ENCODE measurements at places on chromosomes 7 and 10.

DNA sequence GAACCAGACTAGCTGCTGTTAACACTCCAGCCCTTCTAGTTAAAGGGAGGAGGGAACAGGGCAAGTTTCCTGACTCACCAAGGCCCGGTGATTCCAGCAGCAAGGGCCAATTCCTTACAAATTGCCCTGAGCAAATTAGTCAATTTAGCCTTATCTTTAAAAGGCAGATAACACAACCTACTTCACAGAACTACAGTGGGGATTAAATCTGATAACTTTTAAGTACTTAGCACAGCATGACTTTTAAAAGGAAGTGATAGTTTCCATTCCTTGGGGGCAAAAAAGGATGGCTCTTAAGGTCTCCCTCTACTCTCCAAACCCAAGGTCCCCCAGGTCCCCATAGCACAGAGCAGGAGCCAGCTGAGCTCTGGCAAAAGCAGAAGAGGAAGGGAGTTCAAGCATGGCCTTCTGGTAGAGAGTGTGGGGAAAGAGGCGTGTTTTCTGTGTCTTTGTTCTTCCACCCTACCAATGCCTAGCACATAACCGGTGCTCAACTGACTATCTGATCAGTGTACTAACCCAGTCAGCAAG, 4.0 kb downstream of the CDCA7L start:
- DNase-seq, result no peak

GRCh38 chr10:102629661-102630614, 14.3 kb upstream of the TRIM8 start:
- no peak for DNase-seq

DNA sequence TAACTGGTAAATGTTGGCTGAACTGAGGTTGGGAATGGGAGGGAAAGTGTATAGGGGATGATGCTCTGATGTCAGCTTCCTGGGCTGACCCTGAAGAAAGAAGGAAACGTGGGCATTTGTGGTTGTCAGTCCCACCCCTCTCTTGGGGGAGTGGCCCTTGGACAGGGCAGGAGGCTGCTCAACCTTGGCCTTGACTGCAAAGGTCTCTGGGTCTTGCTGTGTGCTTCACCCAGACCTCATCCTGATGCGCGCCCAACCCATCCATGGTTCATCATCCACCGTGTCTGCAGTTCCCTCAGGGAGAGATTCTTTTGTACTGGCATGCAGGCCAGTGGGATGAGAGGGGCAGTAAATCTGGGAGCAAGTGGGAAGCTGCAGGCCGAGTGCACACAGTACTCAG, 4.7 kb upstream of the ZYX start:
- no peak for DNase-seq

- no peak for DNase-seq
These were observed 2.5 kb upstream of the BAMBI start for GRCh38 chr10:28674782-28675181.

- DNase-seq, result no peak
These were observed 83.9 kb downstream of the PIP4K2A start for GRCh38 chr10:22630234-22631174.

- no peak for DNase-seq
These were observed 84.8 kb upstream of the EGR2 start for GRCh38 chr10:62900829-62901571.

DNA sequence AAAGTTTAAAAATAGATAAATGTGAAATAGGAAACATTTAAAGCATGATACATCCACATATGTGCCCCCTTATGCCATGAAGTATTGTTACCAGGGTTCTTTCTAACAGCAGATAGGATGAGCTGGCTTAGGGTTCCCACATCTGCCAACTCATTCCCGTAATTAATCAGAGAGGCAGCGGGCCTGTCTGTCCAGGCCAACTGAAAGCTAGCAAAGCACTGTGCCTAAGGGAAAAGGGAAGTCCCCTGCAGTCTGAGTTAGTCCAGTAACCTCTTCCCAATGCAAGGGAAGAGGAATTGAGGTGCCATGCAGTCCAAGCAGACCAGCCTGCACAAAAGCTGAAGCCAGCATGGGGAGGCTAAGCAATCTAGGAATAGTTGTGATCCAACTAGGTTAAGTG, 18.3 kb upstream of the ZC3HAV1L start:
- DNase-seq, result no peak

- no peak for DNase-seq
These were observed 101.2 kb downstream of the DYNC2I1 start for GRCh38 chr7:158957510-158957906.

DNA sequence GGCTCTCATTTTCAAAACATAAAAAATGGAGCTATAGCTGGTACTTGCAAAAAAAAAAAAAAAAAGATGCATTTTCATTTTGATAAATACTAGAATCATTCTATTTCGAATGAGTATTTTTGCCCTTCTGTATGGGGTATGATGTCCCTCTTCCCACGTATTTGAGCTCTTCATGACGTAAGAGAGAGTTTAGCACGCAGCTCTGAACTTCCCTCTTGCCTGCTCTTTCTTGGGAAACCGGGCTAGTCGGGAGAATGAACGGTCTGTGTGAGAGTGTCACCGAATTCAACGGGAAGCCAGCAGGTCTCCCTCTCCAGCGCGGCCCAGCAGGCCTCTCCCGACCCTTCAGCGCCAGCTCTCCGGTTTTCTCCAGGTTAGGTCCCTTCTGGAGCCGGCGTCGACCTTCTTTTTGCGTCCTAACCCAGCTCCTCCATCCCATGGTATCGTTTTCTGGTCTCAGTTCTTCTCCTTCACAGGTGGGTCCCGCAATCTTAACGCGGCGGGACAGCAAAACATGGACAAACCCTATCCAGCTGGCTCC, 159.2 kb upstream of the PITRM1 start:
- DNase-seq, result no peak

DNA sequence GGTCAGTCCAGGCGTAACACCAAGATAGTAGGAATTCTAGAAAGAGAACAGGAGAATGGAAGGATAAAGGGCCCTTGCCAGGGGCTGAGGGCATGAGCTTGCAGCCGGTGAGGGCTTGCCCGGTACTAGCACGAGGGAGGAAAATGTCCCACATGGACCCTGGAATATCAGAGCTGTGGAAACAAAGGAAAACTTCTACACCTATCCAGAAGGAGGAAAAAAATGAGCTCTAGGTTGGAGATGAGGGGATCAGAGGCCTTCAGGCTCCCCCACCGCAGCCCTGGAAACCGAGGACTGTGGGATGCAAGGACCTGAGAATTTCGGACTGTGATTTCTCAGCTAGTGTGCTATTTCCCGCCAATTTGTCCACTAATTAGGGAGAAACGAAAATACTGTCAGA, 22.1 kb downstream of the RAMP3 start:
- DNase-seq, result no peak

DNA sequence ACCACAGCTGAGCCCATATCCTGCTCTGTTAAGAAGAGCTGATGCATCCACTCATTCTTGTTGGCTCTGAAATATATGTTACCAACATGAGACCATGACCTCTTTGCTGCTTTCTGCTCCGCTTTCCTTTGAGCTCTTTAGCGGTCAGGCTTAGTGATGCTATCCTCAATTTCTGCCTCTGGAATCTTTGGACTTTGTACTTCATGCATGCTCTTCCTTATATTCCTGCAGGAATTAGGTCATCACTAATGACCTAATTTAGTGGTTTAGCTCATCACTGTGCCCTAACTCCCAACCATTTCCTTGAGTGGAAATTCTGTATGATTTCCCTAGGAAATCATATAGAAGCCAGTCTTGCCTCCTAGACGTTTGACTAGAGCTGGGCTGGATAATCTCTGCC, 119.5 kb downstream of the AOAH start:
- no peak for DNase-seq

GRCh38 chr10:43176271-43176670, 38.0 kb downstream of the CSGALNACT2 start:
- DNase-seq, result no peak

DNA sequence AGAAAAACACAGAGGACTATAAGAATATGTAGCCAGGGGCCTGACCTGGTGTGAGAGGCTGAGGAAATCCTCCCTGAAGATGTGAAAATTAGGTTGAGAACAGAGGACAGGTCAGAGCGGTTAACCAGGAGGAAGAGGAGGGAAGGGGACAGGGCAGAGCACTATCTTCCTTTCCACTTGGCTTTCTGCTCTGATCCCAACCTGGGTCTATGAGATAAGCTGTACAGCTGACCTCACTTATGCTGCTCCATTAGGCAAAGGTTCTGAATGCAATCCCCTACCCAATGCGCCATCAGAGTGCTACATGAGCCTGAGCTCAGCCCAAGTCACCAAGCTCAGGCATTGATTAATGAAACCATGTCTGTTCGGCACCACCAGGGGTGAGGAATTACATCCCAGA, 10.5 kb downstream of the LIPA start:
- DNase-seq, result no peak

DNA sequence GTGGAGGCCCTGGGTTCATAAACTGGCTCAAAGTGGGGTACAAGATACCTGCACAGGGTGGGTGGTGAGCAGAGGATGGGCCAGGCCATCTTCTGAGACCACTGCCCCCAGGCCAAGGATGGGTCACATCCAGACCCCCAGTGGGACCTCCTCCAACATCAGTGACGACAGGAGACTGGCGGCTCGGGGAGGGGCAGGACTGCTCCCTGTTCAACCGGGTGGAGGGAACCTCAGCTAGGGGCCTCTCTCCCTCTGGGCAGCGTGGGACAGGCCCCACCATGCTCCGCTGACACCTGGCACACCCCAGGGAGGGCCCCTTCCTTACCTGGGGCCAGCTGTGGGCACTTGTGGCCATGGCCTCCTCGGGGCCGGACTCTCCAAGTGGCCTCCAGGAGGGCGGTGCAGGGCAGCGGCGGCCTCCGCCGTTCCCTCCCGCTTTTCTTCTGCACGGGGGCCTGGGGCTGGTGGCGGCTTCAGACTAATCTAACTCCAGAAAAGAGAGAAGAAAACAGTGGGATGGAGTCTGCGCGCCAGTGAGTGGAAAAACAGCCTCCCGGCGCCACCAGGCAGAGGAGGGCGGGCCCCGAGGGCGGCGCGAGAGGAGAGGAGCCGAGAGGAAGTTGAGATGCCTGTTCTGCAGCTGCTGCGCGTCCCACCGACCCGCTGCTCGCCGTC, at the start of gene CALHM2:
Gene CALHM2, minus strand, starts transcription at position 540 of the 675 bp plus-strand sequence. CDS start 2,429 bp downstream, outside the sequence.
- no peak for DNase-seq

DNA sequence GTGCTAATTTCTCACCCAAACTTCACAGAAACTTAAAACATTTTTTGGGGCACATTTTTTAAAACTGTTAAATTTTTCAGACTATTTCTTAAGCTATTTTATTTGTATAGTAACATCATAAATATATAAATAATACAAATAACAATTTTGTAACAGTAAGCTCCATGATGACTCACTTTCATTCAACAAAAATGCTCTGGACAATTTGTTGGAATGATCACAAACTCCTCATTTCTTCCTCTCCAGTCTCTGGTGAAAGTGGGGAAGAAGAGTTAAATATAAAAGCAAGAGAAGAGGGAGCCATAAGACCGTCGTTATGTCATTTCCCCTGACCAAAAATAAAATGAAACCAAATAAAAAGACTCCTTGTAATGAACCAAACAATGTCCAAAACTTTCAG, 162.4 kb downstream of the AGMO start:
- DNase-seq, result no peak

DNA sequence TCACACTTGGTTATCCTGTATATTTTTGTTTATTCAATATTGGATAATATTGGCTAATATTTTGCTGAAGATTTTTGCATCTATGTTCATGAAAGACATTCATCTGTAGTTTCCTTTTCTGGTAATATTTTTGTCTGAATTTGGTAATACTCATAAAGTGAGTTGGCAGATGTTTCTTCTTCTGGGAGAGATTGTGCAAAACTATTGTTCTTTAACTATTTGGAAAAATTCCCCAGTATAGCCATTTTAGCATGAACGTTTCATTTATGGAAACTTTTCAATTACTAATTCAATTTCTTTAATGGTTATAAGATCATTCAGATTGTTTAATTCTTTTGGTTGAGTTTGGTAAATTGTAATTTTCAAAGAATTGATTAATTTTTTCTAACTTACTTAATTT, 560.8 kb upstream of the FZD8 start:
- no peak for DNase-seq

DNA sequence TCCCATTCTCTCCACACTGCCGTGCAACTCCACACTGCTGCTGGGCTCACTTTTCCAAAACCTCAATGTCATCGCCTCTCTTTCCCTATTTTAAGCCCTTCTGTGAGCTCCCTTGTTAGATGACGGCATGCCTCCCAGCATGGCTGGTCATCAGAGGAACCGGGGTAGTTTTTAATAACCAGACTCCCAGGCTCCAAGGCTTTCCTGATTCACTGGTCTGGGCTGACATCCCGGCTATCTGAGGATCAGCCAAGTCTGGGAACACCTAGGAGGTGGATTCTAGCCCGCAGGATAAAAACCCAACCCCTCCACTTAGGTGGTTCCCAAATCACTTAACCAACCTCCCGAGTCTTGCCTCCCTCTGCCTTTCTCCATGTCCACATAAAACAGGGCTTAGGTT, 295.4 kb upstream of the FZD8 start:
- DNase-seq, result no peak

DNA sequence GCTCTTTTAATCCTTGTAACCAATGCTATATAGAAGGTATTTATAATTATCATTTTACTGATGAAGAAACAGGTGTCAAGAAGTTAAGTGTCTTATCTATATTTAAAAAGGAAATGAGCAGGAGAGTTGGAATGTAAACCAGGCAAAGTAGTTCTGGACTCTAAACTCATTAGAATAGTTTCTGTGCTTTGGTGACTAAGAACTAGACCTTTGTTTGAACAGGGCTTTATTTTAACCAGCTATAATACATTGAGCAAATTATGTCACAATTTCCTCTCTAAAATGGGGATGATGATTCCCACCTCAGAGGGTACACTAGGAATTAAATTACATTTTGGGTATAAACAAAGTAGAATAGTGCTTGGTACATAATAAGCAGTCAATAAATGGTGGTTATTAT, 236.0 kb downstream of the MAGI2 start:
- DNase-seq, result no peak

GRCh38 chr7:155198196-155198892, 99.3 kb upstream of the INSIG1 start:
- no peak for DNase-seq

GRCh38 chr10:12186323-12186722, 9.4 kb downstream of the NUDT5 start:
- DNase-seq, result no peak

GRCh38 chr10:69425041-69425440, 8.3 kb upstream of the TACR2 start:
- DNase-seq, result no peak

DNA sequence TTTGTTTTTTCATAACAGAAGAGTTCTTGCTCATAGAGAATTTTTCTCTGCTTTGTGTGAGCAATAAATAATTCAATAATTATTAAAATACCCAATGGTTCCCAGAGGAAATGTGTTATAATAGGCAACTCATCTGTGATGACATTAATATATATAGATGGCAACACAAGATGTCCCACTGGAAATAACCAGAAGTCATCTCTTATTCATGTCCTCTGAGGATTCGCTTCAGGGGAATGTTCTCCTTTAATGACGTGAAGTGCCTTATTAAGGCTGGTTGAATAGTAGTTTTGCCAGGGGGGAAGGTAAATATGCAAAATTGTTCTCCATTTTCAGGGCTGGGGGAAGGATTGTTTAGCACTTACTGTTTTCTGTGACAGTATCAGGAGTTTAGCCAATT, 3.1 kb downstream of the SLC39A12 start:
- DNase-seq, result no peak

- no peak for DNase-seq
These were observed 777.5 kb upstream of the POM121L12 start for GRCh38 chr7:52257890-52258289.

All from stimulated activated CD4-positive, alpha-beta T cell treated with anti-CD3 and anti-CD28 coated beads, TNF-alpha, amount 100 ng/mL, for 1 hour (primary cell).